ENCODE measurements at places on chromosomes 5 and 9.

DNA sequence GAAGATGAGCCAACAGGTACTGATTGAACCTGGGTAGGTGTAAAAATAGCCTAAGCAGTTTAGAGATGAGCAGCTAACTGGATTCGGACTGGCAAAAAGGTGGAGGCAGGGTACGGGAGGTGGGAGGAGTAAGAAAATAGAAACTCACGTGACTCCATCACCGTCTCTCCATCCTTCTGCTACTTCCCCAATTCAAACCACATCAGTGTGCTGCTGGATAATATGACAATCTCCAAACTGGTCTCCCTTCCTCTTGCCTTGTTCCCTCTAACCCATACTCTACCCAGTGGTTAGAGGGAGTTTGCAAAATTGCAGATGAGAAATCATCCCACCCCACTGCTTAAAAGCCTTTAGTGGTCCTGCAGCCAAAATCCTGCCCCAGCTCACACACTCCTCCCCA lies 42.7 kb downstream of the RIGI start:
- DNase-seq, result no peak

- DNase-seq, result no peak
Measured at GRCh38 chr5:10229306-10230048, 20.2 kb downstream of the ATPSCKMT start.

DNA sequence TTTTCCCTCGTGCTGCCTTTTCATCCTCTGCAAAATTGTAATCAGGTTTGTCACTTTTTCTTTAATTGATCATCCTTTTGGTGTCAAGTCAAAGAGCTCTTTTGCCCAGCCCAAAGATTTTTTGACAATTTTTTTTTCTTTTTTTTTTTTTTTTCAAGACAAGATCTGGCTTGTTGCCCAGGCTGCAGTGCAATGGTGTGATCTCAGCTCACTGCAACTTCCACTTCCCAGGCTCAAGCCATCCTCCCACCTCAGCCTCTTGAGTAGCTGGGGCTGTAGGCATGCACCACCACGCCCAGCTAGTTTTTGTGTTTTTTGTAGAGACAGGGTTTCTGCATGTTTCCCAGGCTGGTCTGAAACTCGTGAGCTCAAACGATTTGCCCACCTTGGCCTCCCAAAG lies 36.7 kb downstream of the CDK7 start:
- DNase-seq, result no peak

DNA sequence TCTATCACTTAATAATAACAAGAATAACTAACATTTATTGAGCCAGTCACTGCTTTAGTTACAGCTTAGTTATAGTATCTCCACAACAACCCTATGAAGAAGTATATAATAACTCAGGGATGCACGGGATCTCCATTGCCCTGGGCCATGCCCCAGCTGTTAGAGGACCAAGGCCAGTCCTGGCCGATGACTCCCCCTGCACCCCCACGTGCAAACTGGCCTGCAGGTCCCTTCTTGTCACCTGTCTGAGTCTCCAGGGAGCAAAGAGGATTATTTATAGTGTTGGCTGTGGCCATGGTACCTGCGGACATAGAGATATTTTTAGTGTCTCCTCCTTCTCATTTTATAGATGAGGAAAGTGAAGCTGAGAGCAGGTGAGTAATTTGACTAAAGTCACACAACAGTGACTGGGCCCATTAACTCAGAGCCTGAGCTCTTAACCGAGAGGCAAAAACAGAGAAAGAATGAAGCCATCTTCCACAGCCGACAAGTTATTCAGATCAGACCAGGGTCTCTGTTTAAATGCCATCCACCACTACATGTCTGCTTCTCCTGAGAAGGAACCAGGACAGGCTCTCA lies 94.4 kb downstream of the TMEM215 start:
- DNase-seq, result no peak

DNA sequence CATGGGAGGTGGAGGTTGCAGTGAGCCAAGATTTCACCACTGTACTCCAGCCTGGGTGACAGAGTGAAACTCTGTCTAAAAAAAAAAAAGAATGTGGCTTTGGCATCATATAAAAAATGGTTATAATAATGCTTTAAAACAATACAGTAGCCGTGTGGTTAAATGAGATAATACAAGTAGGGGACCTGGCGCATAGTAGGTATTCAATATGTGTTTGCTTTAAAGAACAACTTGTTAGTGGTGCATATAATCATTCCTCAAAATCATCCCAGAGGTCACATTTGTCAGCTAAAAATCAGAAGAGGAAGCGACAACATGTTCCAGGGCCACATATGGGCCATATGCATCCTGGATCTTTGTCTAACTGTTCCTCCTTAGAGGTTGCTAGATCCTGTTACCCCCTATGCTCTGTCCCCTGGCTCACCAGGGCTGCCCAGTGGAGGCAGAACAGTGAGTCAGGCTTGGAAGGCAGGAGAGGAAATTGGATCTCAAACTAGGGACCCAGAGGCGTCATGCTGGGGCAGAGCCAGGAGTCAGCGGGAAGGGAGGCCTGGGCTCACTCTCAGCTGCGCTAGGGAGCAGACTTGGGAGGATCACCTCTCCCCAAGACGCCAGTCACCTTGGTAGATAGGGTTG lies 27.7 kb downstream of the LHX6 start:
- no peak for DNase-seq

DNA sequence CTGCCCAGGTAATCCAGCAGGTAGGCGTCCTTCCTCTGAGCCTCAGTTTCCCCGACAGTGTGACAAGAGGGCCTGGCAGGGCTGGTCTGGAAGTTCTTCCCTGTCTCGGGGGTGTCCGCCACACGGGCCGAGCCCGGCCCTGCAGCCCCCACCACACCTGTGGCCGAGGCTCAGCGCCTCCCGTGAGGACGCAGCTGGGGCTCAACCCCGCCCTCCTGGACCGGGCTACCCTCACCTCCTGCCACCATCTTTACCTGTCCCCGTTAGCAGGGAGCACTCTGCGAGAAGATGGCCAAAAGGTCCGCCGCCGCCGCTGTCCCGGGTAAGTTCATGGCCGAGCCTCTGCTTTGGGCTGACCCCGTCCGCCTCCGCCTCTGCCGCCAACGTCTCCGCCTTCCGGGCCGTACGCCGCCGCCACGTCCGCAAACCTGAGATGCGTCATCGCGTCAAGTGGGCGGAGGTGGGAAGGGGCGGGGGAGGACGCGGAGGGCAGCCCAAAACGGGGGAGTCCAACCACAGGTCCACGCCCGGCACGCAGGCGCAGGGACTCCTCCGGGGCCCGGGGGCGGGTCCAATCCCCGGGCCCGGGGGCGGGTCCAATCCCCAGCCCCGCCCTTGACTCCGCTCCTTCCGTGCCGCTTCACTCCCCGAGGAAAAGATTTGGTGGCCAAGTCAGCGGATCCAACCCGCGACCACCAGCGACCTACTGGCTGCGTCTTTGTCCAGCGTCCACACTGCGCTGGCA lies at the start of gene LYSMD3:
Gene LYSMD3 (minus strand): TSS at position 391 of the 745 bp plus-strand sequence. CDS start 4,295 bp downstream, outside the sequence.
- DNase-seq, result peak; percentile 92

DNA sequence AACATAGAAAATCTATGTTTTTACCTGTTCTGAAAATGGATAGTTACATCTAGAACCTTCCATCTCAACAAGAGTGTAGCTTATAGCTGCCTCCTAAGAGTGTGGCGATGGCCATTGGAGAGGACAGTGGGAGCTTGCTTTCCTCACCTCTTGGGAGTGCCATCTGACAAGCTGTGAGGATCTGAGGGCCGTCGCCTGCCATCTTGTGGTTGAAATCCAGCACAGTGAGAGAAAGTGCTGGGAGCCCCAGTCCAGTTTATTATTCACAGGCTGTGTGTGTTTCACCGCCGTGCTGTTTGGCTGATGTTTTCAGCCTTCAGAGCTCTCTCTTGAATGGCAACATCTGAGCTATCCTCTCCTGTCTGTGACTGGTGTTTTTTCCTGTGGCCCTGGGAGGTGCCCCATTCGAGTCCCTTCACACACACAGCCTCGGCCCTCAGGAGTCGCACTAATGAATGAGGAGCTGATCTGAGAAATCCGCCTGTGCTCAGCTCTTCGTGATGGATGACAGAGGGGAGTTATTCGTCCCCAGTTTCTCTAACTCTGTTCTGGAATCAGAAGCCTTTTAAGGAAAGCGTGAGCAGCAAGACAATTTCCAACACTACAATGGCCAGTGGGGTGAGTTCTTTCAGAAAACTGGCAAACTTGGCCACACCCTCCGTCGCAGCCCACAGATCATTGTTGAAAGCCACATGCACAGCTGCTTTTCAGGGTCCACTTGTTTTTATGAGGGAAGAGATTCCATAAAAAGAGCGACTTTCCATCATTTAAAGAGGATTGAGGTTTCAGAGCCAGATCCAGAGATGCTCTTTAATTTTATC lies 170.3 kb downstream of the PDZD2 start:
- DNase-seq, result peak; percentile 68

- DNase-seq, result peak; percentile 7
Measured at GRCh38 chr5:72817076-72817481, 618 bp downstream of the TNPO1 start.

- no peak for DNase-seq
Measured at GRCh38 chr9:35367451-35367850, 122.5 kb upstream of the RUSC2 start.

- no peak for DNase-seq
Measured at GRCh38 chr5:54563083-54563761, 45.7 kb downstream of the SNX18 start.

DNA sequence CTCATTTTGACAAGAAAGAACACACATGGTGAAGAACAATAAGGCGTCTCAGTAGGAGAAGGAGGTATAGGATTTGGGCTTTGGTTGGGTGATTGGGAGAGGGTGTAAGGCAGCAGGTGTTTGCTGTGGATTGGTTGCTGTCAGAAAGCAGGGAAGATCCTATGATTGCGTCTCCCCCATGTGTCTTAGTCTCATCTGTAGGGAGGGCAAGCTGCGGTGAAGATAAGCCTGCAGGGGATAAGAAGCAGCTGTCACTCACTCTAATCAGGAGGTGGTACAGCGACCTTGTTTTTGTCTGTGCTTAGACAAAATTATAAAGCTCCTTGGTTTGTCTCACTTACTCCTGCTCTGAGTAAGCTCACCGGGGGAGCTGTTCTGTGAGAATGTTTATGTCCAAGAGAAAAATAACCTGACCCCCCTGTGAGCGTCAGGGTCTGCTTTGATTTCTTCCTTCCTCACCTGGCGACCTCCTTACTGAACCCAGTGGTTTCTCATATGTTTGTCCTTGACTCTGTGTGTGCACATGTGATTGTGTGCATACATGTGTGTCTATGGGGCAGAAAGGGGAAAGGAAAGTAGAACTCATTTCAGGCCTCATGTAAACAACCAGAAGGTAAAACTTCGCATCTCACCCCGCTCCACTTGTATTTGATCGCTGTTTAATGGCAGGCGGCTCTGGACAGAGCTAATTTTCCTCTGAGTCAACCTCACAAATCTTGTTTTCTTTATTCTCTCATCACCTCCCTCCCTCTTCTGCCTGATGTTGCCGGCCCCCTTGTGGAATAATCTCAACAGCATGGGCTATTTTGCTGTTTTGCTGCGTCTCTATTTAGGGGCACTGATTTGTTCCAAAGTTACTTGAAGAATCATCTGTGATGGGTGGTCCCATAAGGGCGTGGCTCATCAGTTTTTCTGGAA lies 105.6 kb downstream of the TENT4A start:
- DNase-seq, result no peak

GRCh38 chr5:15515229-15515628 lies 15.2 kb downstream of the FBXL7 start:
- no peak for DNase-seq

- DNase-seq, result no peak
Measured at GRCh38 chr9:77370064-77370463, 192.7 kb downstream of the VPS13A start.

DNA sequence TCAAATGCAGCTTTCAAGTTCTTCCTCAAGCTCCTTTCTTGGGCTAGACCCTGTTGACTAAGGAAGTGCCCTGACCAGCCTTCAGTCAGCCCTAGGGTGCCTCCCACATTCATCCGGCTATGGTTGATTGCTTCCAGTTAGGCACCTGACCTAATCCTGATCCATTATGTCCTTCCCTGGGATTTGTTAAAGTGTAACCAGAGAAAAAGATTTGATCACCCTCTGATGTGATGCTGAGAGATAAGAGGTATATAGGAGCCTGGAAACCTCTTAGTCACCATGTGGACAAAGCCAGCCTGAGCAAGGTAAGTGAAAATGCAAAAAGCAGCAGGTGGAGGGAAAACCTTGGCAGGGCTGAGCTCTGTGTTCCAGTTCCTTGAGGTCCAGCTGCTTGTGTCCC lies 178.8 kb upstream of the ERCC6L2 start:
- DNase-seq, result no peak

GRCh38 chr9:126430124-126430523 lies 103.5 kb downstream of the MVB12B start:
- DNase-seq, result no peak

DNA sequence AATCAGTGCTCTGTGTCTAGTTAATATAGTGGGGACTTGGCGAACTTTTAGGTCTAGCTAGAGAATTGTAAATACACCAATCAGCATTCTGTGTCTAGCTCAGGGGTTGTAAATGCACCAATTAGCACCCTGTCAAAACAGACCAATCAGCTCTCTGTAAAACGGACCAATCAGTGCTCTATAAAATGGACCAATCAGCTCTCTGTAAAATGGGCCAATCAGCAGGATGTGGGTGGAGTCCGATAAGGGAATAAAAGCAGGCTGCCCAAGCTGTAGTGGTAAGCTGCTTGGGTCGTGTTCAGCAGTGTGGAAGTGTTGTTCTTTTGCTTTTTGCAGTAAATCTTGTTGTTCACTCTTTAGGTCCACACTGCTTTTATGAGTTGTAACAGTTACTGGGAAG lies 3.6 kb upstream of the OTULINL start:
- no peak for DNase-seq

GRCh38 chr9:127263664-127264063 lies 910 bp upstream of the GARNL3 start:
- no peak for DNase-seq

GRCh38 chr9:114941376-114941775 lies 11.0 kb upstream of the TNFSF8 start:
- DNase-seq, result no peak

- DNase-seq, result no peak
Measured at GRCh38 chr9:96004379-96004778, 128.9 kb downstream of the ERCC6L2 start.

- peak; percentile 19 for DNase-seq
Measured at GRCh38 chr5:150175536-150175935, 9.0 kb downstream of the CDX1 start.

- DNase-seq, result no peak
Measured at GRCh38 chr5:16593628-16594027, 23.2 kb downstream of the RETREG1 start.

GRCh38 chr5:172165465-172165864 lies 22.6 kb downstream of the STK10 start:
- DNase-seq, result no peak

GRCh38 chr5:43802119-43802518 lies 199.1 kb downstream of the NNT start:
- no peak for DNase-seq

DNA sequence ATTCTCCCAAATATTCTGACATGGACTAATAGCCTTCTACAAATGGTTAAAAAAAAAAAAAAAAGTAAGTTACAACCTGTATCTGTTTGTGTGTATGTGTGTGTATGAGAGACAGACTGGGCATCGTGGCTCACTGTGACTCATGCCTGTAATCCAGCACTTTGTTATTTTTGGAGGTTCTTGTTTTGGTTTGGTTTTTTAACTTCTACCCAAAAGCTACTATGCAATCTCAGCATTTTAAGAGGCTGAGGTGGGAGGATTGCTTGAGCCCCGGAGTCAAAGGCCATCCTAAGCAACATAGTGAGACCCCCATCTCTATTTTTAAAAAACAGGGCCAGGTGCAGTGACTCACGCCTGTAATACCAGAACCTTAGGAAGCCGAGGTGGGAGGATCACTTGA lies 17.6 kb upstream of the HAVCR1 start:
- no peak for DNase-seq

All from HCT116 (cell line).